ENCODE measurements at places on chromosomes 5 and 9.

GRCh38 chr5:1264211-1264610 lies 30.7 kb downstream of the TERT start:
- no peak for DNase-seq

DNA sequence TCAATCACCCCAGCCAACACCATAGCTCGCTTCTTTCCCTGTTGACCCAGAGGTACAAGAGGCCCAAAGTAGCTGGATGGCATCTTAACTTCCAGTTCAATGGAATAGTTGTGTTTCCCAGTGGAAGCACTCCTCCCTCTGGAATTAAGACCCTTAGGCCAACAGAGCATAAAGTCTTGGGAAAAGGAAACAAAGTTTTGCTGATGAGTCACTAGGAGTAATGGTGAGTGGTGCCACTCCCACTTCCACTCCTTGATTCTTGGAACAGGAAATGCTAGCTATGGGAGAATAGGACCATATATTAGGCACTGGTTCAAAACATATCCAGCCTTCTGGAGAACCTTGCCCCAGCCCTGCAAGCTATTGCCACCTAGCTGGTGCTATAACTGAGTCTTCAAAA lies 44.7 kb upstream of the LMX1B start:
- no peak for DNase-seq

DNA sequence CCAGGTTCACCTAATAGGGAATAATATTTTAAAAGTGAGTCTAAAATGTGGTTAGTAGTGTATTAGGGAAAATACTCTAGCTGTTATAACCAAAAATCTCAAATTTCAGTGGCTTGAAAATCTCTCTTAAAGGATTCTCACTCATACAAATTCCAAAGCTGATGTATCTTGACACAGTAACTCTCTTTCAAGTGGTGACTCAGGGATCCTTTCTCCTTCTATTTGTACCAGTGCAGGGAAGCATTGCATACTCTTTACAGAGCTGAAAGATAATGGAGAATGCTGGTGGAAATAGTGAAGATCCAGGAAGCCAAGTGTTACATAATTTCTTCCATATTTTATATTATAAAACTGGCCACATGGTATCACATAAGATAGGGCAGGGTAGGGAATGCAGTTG lies 560.2 kb upstream of the CDH9 start:
- no peak for DNase-seq

DNA sequence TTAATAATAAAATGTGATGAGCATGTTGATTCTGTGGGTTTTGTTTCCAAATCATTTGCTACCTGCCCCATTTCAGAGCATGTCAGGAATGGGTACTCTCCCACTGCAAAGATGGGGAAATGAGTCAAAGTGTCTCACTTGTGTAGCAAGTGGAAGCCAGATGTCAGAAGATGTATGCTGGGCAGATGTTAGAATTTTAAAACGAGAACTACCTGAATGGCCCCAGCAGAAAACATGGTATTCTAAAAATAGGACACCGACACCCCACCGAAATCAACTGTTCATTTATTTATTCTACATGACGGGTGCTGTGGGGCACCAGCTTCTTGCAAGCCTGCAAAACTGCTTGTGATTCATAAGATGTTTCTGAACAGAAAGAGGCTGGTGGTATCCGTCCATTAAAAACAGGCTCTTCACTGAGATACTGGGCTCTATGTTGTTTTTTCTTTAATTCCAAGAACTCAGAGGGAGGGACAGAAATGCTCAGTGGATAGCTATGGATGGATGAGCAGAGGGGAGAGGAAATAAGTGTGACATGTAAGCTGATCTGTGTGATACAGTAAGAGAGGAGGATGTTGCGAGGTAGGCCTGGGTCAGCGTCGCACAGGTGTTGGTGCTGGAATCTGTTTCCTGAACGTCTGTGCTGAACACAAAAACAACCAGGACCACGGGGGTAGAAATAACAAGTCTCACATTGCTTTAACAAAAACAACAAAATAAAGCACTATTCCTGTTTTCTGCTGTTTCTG lies 157.2 kb downstream of the EFNA5 start:
- no peak for DNase-seq

- no peak for DNase-seq
These were observed 154.9 kb downstream of the ZNF608 start for GRCh38 chr5:124591583-124591982.

GRCh38 chr9:131854896-131855613 lies 115.2 kb upstream of the RAPGEF1 start:
- DNase-seq = no peak

- no peak for DNase-seq
These were observed 358.2 kb upstream of the PTGER4 start for GRCh38 chr5:40321514-40321913.
